ENCODE measurements at places on chromosomes 12 and 14.

GRCh38 chr14:90511252-90511651, 114.4 kb downstream of the CALM1 start:
- DNase-seq: no peak

DNA sequence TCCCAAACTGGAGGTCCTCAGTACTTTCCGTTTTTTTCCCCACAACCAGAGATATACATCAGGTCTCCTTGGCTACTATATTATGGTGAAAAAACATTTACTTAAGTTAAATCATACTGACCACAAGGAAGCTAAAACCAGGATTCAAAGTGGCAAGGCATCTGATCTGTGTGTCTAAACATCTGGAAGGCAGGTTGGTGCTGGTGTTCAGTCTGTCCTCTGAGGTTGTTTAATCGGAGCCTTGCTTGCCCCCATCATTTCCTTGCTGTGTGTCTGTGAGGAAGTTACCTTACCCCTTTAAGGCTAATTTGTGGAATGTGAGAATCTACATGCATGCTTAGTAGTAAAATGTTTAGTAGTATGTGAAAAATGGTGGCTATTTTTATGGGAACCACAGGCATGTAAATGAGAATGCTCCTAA, 75.6 kb downstream of the GALNT4 start:
- DNase-seq: no peak

DNA sequence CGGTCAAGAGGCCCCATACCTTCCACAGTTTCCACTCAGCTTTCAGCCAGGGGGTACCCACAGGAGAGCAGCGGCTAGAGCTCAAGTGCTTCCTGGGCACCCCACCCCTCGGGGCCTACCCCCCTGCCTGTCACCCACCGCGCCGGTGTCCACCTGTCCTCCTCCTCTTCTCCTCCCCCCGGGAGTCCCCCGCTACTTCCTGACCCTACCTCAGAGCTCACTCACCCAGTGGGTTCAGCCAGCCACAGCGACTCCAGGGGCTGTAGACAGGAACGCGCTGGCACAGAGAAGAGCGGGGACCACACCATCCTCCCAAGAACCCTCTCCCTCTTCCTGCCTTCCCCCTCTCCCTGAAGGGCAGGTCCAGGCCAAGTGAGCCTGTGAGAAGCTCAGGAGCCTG, 123.0 kb downstream of the ESRRB start:
- no peak for DNase-seq

- no peak for DNase-seq
Observed at GRCh38 chr14:24694680-24695079, 60.7 kb upstream of the GZMB start.

GRCh38 chr14:54338696-54339317, 58.0 kb upstream of the CDKN3 start:
- DNase-seq: peak; percentile 48
